ENCODE measurements at places on chromosomes 13 and 19.

DNA sequence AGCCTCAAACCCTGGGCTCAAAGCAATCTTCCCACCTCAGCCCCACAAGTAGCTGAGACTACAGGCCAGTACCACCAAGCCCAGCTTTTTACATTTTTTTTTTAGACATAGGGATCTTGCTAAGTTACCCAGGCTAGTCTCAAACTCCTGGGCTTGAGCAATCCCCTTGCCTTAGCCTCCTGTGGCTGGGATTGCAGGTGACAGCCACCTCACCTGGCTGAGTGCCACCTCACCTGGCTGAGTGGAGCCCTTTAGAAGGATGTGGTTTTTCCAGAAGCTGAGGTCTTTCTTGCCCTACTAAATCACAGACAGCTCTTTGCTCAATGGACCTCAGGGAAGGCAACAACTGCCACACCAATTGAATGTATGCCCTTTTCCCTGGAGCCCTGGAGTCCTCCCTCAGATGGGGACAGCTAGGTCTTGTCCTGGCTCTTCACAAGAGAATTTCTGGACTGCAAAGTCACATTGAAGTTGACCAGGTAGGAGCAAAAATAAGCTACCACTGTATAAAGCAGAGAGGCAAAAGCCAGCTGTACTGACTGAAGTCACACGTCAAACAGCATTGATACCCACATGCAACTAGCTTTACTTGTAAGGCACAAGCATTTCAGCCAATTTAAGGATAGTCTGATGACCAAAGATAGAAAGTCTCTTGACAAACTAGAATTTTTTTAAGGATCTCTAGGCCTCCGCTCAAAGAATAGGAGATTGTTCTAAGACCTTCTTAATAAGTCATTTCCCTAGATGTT is 14.0 kb downstream of the PDX1 start:
- no peak for DNase-seq

- no peak for DNase-seq
Observed at GRCh38 chr13:63741029-63741813, 2325.6 kb upstream of the PCDH20 start.

GRCh38 chr13:33520468-33520839 is 234.9 kb upstream of the STARD13 start:
- no peak for DNase-seq

GRCh38 chr13:100334214-100334613 is 245.3 kb downstream of the PCCA start:
- no peak for DNase-seq

DNA sequence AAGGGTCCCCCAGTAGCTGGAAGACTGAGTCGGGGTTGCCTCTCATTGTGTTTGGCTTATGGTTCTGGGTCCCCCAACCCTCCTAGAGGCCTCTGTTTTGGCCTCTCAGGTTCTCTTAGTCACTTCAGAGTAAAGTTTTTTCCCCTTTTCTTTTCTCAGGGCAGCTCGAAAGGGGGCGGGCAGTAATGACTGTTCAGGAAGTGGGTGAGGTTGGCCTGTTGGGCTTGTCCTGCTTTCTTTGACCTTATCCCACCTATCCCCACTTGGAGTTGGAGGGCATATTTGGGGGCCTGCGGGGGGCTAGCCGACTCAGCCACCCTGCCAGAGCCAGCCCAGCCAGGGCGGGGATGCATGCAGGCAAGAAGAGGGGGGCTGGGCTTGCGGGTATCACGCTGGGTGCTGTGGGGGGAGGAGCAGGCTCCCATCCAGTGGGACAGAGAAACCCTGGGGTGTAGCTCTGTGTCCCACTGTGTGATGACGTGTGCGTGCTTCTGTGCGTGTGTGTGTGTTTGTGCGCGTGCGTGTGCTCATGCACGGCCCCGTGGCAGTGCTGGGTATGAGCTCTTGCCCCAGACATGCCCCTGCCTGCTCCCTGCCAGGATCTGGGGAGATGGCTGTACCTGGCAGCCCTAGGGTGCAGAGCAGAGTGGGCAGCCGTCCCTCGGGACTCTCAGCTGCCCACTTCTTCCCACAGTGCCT is 1.4 kb downstream of the CIC start:
- peak; percentile 91 for DNase-seq

DNA sequence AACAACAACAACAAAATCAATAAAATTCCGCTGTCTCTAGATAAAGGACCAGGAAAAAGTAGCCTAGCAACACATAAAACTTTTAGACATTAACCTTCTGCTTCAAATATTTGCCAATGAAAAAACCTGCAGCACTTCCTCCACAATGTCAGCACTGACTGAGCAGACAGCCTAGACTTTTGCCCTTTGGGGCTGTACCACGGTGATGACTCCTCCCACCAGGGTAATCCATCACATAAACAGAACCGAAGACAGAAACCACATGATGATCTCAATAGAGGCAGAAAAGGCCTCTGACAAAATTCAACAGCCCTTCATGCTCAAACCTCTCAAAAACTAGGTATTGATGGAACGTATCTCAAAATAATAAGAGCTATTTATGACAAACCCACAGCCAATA is 30.2 kb upstream of the TRPC4 start:
- DNase-seq: no peak

- peak; percentile 59 for DNase-seq
Observed at GRCh38 chr13:37074703-37075102, 15.2 kb upstream of the SUPT20H start.

GRCh38 chr19:18205200-18205892 is 1.5 kb upstream of the RAB3A start:
- peak; percentile 65 for DNase-seq

DNA sequence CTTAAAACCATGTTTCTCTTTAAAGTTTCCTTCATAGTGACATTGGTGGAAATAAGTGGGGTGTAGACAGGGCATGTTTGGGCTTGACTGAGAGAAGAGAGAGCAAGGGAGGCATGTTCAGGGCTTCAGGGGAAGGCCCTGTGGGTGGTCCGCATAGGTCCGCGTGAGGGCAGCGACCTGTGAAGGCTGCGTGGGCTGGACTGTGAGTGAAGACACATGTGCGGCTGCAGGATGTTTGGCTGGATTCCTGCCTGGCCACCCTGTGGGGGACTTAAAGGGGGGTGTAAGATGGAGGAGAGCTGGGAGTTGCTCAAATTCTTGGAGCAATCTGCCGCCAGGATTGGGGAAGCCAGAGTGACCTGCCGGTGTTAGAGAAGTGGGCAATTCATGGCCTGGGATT is 23.8 kb upstream of the KLF12 start:
- DNase-seq: no peak

DNA sequence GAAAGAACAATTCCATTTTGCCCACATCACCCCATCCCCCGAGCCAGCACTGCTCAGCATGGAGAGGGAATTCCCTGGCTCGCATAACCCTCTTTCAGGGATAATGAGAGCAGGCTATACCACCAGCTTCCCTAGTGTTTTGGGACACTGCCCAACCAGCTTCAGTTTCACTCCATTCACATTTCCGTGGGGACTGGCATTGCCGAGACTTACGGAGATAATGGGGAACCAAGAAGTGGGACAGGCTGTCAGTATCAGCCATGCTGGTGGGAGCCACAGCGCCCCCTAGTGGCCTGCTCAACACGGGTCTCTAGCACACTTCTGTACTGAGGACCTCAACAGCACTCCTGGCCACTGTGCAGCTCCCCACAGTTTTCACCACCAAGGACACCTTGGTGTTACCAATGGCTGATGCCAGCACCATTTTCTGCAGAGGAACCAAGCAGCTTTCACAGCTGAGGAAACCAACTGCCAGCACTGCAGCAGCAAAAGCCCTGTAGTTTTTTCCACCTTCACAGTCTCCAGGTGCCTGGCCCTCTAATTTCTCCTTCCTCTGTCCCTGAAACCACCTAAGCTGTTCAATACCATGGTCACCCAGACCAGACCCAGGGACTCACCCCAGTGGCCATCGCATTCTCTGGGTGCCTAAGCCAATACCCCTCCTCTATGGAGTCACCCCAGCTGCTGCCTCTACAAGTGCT is 23.7 kb downstream of the SLC6A16 start:
- DNase-seq: peak; percentile 39

- peak; percentile 77 for DNase-seq
Observed at GRCh38 chr13:50543782-50544181, 299.7 kb downstream of the DLEU7 start.

DNA sequence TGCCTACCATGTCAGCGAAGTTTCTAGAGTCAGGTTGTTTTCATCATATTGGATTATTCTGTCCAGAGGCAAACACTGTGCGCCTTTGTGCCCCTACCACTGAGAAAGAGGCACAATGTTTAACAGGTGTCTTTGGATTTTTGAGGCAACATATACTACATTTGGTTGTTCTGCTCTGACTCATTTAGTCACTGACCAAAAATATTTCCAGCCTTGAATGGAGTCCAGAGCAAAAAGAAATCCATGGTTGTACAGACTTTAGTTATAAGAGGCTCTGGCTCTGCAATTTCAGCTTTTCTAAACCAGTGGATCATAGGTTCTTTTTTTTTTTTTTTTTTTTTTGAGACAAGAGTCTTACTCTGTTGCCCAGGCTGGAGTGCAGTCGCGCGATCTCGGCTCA is 35.7 kb downstream of the LACC1 start:
- DNase-seq: peak; percentile 55

DNA sequence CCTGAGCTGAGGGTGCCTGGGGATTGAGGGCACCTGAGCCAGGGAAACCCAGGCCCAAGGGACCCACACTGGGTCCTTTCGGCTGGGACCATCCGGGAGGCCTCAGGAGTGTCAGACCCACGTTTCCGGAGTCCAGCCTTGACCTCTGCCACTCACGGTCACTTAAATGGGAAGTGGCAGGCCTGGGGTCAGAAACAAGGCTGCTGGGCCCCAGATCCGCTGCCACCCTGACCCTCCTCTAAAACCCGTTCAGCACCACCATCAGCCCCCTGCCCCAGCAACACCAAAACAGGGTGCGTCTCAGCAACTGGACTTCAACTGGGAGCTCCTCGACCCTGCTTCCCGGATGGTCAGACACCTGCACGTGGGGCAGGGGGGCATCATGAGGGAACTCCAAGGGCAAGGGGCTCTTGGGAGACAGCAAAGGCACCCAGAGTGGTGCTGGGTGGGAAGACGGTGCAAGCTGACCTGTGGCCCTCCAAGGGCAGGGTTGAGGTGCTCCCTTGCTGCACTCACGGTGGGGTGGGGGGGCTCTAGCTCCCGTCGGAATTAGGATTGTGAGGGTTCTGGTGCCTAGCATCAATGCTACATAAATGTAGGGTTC is 1.2 kb upstream of the PLPP2 start:
- DNase-seq: no peak

DNA sequence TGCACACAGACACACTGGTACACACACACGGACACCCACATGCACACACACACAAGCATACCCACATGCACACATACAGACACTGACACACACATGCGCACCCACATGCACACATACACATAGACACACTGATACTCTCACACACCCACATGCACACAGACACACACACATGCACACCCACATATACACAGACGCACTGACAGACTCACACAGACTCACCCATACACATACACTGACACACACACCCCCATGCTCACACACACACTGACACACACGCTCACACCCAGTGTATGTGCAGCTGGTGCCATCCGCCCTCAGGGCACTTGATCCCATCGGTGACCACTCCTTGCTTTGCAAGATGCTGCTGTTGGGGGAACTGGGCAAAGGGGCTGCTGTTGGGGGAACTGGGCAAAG is 9.7 kb upstream of the RASA3 start:
- no peak for DNase-seq

DNA sequence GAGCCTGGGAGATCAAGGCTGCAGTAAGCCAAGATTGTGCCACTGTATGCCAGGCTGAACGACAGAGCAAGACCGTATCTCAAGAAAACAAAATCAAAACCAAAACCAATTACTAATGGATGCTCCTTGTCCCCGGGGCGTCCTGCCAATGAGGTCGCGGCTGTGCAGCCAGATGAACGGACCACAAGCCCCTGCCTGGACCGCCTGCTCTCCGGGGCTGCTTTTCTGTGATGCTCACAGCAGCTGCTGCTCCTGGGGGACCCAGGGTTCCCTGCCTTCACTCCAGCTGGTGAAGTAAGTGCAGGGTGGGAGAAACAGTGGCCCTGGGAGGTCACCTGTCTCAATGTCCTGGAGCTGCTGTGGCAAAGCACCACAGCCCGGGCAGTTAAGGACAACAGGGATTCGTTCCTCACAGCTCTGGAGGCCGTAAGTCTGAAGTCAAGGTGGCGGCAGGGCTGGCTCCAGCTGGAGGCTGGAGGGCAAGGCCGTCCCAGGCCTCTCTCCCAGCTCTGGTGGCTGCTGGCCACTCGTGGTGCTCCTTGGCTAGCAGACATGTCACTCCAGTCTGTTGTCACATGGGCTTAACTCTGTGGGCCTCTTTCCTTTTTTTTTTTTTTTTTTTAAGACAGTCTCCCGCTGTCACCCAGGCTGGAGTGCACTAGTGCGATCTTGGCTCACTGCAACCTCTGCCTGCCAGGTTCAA is 10.1 kb downstream of the COPE start:
- no peak for DNase-seq

DNA sequence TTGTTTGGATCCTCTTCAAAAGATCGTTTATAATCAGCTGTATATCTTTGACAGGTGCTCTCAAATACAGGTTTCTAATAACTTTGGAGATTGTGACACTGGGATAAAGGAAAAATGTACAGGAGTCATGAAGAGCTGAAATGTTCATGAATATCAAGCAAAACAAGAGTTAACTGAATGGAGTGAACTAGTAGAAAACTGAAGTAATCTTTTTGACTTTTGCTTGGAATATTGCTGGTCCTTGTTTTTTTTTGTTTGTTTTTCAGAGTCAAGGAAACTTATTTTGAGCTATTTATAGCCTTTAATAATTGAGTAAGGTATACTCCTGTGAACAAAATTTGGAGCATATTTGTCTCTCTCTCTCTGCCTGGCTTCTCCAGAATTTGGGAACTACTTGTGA is 25.3 kb downstream of the MED4 start:
- DNase-seq: no peak

DNA sequence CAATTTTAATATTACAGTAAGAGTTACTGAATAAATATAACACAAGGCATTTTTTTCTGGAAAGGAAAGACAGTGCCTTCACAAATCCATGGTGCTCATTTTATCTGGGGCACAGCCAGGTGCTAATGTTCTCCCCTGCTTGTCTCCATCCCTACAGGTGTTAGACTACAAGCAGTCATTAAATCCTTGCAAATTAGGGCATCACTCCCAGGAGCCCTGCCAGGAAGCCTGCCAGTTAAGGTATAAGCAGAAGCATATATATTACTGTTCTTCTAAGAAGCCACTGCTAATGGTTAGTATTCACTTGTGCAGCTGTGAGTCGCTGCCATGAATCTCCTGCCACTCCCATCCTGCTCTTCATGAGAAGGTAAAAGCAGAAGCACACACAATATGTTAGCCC is 149.7 kb downstream of the OXGR1 start:
- no peak for DNase-seq
